Stimulated activated CD4-positive, alpha-beta T cell treated with anti-CD3 and anti-CD28 coated beads, Interleukin-4, amount 100 ng/mL, for 24 hours (primary cell): ENCODE measurements at places on chromosomes 5 and 9.
A peak's percentile ranks its signal among the peaks of the same experiment; 100 is the strongest.

- no peak for DNase-seq
Observed at GRCh38 chr9:136945333-136946227, 537 bp downstream of the C8G start.

- DNase-seq, result no peak
Observed at GRCh38 chr5:103745353-103746065, 182.9 kb upstream of the NUDT12 start.

DNA sequence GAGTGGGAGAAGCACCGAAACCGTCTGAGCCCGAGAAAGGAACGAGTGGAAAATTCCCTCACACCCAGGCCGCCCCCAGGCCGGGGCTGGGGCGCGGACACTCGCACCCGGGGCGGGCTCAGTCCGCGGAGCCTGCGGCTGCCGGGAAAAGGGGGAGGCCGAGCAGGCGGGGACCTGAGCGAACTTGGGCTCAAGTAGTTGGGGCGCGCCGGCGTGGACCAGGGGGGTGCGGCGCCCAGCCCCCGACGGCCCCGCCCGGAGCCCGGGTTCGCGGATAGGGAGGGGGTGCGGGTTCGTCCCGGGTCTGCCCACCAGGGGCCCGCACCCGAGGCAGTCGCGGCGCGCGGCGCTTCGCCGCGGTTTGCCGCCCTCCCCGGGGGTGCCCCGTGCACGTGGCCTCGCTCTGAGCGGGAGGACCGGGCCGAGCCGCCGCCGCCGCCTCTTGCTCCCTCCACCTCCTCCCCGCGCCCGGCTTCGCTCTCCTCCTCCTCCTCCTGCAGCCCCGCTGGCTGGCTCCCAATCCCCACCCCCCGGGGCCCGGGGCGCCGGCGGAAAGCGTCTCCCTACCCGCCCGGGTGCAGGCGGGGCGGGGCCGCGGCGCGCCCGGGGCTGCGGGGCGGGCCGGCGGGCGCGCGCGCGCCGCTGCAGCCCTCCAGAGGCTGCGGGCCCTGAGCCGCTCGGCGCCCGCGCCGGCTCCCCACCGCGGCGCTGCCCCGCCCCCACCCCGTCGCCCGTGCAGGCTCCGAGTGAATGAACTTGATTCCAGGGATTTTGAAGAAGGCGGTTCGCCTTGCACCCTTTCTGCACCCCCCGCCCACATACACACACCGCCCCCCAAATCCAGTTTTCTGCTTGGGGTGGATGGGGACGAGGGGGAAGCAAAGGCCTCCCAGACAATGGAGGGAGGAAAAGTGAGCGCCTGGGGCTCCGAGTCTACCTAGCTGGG is 1.3 kb upstream of the NFIB start:
- no peak for DNase-seq

DNA sequence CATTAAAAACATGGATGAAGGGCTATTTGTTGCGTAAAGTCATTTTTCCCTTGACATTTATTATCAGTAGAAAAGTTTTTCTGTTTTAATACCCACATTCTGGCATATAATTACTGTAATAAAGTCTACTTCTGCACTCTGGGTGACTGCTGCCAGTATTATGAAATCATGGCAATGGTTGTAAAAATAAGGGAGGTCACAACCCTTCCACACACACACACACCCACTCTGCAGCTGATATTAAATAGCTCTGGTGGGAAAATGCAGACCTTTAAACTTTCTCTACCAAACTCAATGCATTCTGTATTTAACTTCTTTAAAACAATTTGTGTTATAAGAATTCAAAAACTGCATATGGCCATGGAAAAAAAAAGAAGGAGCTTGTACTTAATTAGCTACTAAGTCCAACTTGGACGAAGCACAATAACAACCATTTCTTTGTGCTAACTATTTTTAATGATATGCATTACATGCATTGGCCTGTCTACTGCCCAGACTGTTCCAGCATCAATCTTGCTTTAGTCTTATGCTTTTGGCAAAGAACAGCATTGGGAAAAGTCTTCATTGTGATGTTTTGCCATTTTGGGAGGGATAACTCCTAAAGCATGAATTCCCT is 137.6 kb upstream of the MAP3K1 start:
- DNase-seq, result no peak

GRCh38 chr9:75185585-75186170 is 97.4 kb downstream of the OSTF1 start:
- peak; percentile 56 for DNase-seq

GRCh38 chr5:127192836-127193338 is 97.7 kb upstream of the MEGF10 start:
- no peak for DNase-seq

DNA sequence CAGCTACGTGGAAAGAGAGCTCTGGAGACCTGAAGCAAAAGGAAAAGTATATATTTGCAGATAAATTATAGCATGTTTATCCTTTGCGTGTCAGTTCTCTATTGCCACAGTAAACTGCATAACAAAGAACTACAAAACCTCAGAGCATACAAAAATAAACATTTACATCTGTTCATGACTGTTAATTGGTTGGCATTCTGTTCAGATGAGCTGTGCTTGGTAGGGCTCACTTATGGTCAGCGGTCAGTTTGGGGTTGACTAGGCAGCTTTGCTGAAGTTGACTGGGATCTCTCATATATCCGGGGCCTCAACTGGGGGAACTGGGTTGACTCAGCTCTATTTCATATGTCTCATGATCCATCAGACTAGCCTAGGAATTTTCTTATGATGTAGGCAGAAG is 257.7 kb downstream of the TLE1 start:
- DNase-seq, result no peak

GRCh38 chr5:75169516-75169915 is 67.2 kb downstream of the ANKRD31 start:
- no peak for DNase-seq

DNA sequence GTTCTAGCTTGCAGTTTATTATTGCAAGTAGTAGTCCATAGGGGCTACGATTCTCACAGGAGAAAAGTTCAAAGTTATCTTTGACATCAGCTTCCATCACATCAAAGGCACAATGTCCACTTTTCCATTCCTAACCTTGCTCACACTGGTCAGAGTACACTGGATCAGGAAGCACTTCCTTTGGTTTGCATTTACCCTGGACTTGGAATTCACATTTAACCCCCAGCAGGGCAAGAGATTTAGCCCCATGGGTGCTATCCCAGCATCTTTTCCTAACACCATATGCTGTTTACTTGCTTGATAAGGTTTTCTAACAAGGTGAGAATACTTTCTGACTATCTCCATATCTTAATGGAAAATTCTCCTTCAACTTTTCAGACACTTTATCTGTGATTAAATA is 55.6 kb upstream of the ASTN2 start:
- no peak for DNase-seq

DNA sequence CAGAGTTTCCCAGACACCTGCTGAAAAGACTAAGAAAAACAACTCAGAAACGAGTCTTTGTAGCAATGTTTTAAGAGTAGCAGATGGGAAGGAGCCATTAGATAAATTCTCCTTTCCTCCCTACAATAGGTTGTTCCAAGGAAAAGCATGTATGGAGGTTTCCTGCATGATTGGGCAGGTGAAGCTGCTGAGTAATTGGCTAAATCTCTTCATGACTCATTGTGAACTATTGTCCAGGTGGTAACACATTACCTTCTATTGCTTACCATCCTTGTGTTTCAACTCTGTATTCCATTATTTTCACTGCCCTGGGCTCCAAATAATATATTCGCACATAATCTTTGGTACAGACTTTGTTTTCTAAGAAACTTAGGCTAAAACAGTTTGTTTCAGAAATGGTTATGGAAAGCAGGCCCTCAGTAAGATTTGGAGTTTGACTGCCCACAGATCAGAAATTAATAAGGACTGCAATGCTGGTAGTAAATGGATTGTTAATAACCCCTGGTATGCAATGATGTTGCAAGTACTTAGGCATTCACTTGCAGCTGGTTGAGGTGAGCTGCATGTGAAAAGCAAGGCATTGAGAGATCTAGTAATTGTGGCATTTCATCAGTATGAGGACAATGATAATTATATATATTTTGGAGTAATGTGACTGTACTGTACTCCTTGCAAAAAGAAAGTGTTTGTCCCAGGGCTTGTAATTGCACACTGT is 281.4 kb upstream of the VLDLR start:
- DNase-seq, result no peak

DNA sequence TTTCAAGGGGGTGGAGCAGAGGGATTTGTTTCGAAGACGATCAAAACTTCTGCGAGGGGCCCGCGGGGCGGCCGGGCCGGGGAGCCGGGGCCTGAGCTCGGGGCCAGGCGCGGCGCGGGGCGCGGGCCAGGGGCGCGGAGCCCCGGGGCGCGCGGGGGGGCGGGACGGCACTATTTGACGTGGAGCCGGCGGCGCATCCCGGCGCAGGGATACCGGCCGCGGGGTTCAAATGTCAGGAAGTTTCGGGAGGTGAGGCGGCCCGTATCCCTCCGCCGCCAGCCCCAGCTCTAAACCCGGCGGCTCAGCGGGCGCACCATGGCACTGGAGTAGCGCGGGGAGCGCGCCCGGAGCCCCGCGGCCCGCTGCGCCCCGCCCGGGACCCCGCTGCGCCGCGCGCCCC is at the start of gene LMX1B:
Gene LMX1B, plus strand, starts transcription at position 278 of the 400 bp plus-strand sequence. CDS start 522 bp downstream, outside the sequence.
- DNase-seq, result no peak

- no peak for DNase-seq
Observed at GRCh38 chr5:135861641-135862040, 27.2 kb downstream of the SLC25A48 start.

DNA sequence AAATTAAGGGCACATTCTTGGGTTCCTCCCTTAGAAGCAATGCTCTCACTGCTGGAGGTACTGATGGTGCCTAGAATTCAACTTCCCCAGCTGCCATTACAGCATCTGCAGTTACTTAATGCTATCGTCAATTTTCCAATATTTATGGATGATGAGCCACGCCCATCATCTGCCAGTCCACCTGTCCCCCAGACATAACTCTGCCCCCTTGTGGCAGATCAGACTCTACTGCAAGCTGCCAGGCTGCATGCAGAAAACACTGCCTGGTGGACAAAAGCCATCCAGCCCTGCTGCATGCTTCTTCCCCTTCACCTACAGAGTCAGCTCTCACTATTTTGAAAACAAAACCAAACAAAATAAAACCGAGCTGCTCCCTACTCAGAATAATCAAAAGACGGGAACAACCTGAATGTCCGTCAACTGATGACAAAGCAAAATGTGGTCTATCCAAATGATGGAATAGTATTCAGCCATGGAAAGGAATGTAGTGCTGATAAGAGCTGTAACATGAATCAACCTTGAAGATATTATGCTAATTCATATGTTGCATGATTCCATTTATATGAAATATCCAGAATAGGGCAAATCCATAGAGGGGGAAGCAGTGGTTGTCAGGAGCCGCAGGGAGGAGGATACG is 66.4 kb downstream of the RETREG1 start:
- peak; percentile 37 for DNase-seq

DNA sequence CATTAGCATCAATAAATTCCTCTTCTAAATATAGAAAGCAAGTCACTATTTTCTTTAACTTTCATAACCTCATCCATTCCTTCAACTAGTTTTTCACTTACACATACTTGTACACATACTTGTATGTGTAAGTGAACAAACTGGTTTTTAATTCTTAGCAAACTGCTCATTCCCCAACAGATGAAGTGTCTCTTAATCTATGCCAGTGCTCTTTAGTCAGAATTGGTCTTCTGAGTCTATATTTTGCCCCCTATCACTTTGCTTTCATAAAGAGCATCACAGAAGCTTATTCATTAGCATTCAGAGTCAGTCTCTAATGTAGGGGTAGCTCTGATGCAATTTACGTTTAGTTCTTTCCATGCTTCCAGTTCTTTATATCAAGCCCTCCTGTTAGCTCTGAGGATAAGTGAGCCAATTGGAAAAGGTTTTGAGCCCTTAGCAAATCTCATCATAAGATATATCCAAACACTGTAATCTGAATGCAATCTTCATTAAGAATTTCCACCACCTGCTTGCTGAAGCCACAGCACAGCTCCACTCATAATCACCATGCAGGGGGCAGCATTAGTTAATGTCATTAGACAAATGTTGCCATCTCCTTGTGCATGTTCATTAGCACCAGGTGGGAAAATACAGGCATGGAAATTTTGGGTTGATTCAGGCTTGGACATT is 178.5 kb upstream of the SLC24A2 start:
- DNase-seq, result no peak

DNA sequence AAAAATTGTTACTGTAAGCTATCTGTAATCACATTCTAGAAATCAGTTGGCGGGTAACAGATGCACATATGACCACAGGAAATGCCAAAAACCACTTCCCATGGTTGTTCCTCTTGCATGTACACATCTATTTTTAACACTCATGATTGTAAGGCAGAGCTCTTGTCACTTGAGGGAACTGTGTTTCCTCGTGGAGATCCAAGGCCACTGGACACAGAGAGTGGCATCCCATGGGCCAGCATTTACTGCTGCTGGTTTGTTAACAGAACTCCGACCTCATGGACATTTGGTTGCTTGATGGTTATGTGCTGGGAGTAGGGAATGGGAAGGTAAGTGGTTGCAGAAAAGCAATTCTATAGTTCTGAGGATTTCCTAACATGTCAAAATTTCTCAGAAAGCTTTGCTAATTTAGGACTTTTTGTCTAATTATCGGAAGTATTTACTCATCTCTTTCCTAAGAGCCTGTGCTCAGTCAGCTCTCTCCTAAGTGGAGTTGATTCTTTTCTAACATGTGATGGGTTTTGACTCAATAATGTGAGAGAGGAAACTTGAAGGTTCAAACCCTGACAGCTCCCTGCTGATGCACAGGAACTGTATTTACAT is 202.0 kb upstream of the NR3C1 start:
- DNase-seq, result peak; percentile 21

- DNase-seq, result no peak
Observed at GRCh38 chr9:100112677-100113336, 13.8 kb downstream of the INVS start.

- peak; percentile 42 for DNase-seq
Observed at GRCh38 chr9:98081477-98082219, 25.1 kb downstream of the NANS start.

DNA sequence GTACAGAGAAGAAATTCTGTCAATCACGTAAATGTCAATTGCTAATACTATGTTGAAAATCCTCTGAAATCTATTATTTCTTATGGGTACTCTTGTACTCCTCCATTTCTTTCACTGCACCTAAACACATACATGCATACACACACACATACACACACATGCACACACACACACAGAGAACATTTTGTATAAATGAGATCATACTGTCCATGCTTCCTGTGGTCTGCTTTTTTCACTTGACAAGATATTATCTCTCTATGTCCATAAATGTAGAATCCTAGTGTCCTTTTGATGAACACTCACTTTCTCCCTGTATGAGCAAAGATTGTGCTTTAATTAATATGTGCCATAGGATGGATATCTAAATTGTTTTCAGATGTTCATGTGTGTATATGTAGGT is 32.7 kb upstream of the TLR4 start:
- no peak for DNase-seq

DNA sequence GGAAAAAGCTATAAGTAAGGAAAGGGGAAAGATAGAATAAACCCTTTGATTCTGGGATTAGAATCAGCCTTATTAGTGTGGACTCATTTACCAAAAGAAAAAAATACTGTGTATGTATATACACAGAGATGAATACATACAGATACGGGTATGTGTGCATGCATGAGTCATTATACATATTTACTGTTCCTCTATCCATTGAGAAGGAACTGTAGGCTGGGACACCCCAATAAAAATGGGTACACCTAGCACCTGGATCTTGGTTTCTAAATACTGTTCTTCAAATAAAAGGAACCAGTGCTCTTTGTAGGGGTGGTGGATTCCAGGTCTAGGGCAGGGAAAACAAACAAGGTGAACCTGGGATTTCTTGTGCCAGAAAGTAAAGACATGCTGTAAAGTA is 48.3 kb downstream of the WHRN start:
- no peak for DNase-seq

- no peak for DNase-seq
Observed at GRCh38 chr5:37769108-37769507, 70.7 kb downstream of the GDNF start.
